A549 treated with ZK216348 at 1 μM for 4 hours (cell line): ENCODE measurements at places on chromosomes 12 and 14. TPM values are rescaled to one million over a fixed set of nuclear protein-coding genes. Genes with fewer than 3 reads are reported as not detected.

Gene WDHD1
- total RNA-seq, result 9.3 to 17.0 TPM (median 12.5 TPM) in 5 replicates

Gene SLC10A1
- not detected in 5 replicates for total RNA-seq

Gene FOXN4
- total RNA-seq, result 0.07 TPM in 1 of 5 replicates, not detected in the others

Gene DHH
- not detected in 5 replicates for total RNA-seq

Gene MED6
- total RNA-seq, result 39.5 to 67.9 TPM (median 42.2 TPM) in 5 replicates

Gene SLC25A47
- total RNA-seq, result not detected in 5 replicates
